Stimulated activated CD4-positive, alpha-beta T cell treated with anti-CD3 and anti-CD28 coated beads, Interleukin-12 subunit alpha, Interleukin-12 subunit beta, amount 100 ng/mL, for 24 hours (primary cell): ENCODE measurements at places on chromosomes 6 and 20.

DNA sequence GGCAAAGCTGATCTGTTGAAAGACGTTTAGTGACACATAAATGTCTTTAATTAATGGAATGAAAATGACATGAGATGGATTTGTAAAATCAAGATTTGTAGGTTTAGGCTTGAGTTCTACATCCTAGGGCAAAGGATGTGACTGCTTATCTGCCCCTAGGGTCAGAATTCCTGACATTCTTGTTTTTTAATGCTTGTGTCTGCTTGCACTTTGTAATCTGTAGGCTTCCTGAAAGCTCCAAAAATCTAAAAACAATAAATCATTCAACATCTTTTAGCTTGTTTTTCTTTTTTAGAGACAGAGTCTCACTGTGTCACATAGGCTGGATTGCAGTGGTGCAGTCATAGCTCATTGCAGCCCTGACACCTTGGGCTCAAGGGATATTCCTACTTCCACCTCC is 107.9 kb upstream of the MLIP start:
- no peak for DNase-seq

GRCh38 chr6:159594750-159595117 is 98.3 kb downstream of the SOD2 start:
- DNase-seq, result no peak

DNA sequence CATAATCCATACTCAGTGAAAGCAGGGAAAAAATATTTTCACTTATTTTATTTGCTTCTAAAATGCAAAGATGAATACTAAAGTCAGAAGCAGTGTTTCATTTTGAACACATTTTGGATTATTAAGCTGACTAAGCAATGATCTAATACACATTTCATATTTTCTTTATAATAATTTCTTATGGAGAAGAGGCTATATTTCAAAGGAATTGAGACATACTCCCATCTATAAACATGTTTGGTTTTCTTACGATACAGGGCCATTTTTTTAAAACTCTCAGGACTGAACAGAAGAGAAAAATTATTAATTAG is 26.9 kb upstream of the VAPB start:
- no peak for DNase-seq

GRCh38 chr6:99350573-99350972 is 1.1 kb upstream of the FAXC start:
- no peak for DNase-seq

- no peak for DNase-seq
Observed at GRCh38 chr6:91860541-91861335, 1273.9 kb upstream of the MAP3K7 start.

DNA sequence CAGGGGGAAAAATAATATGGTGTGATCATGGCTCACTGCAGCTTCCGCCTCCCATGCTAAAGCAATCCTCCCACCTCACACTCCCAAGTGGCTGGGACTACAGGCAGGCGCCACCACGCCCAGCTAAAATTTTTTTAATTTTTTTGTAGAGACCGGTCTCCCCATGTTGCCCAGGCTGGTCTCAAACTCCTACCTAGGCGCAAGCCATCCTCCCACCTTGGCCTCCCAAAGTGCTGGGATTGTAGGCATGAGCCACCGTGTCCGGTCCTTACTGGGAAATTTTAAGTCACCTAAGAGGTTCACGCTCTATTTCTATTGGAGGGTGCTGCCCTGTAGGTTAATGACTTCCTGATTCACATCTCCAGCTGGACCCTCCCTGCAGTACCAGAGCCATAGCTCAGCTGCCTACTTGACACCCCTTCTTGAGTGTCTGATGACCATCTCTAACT is 626 bp upstream of the CDK5RAP1 start:
- no peak for DNase-seq

DNA sequence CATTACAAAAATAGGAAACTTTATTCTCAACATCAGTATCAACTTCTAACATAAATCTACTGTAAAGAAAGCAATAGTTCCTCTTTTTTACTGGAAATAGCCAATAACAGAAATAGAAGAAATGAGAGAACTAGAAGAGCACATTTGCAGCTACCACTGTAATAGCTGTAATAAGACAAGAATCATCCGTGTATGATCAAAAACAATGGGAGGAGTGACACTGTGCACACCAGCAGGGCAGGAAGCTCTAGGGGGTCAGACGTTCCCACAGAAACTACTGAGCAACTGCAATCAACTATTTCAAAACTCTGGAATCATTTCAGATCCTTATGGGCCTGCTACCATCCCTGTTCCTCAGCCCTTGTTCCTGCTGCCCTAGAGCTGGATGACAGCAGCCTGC is 43.7 kb downstream of the NINL start:
- DNase-seq, result no peak

- no peak for DNase-seq
Observed at GRCh38 chr6:122438975-122439374, 32.6 kb downstream of the SERINC1 start.

DNA sequence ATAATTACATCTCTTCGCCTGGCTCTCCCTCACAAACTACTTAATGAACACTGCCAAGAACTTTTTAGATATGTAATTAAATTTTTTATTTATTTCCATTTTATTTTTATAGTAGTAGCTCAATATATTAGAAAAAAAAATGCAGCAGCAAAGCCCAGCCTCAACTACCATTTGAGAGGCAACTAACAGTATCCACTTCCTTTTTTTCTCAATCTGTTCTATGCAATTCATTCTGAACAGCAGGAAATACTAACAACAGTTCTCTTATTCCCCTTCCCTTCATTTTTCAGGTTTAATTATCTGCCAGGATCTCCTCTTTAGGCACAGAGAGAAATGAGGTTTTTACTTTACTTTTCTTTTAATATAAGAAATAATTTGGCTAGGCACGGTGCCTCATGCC is 112.7 kb downstream of the ZNF217 start:
- DNase-seq, result no peak

DNA sequence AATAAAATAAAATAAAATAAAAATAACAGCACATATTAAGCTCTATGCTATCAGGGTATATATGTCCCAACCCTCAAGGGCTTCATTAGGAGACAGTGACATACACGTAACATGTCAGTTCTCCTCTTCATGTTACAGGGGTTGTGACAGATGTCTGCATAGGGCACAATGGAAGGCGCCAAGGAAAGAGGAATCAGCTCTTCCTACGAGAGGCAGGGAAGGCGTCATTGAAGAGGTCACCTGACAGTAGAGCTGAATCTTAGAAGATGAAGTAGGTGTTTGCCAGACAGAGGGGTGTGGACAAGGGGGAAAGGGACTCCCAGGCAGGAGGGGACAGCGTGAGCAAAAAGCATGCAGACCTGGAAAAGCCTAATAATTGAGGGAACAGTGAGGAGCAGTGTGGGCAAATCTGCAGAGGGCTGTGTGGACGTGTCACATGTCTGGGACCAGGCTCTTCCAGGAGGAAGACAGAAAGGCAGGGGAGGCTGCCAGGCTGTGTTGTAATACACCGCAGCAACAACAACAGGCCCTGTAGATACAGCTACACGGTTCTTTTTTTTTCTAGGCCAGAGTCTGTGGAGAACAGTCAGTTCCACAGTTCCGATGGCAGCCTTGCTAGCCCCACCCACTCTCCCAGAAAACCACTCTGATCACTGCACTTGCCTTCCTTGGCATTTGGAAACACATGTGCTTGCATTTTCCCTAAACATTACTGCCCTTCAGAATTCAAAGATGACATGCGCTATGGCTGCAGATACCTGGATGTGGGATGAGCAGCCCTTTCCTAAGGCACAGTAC is 2.5 kb upstream of the FKBP5 start:
- no peak for DNase-seq

DNA sequence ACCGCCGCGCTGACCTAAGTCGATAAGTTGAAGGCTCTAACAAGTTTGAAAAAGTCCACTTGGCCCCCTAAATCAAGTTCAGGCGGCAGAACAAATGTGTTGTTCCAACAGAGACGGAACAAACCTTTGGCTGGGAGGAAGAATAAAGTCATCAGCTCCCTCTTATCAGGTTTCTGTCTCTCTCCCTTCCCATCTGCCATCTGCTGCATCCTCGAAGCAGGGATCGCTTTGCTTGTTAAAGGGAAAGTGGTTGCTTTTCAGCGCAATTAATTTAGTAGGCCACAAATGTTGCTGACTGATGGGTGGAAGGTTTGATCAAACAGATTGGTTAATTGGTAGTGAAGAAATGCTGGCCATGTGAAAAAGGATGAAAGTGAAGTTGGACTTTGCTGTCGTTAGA is 64.3 kb downstream of the CDH4 start:
- no peak for DNase-seq

GRCh38 chr20:25230166-25230831 is 17.6 kb upstream of the PYGB start:
- no peak for DNase-seq

- no peak for DNase-seq
Observed at GRCh38 chr6:107714104-107714503, 110.0 kb downstream of the SCML4 start.

GRCh38 chr6:52507557-52508260 is 69.2 kb downstream of the TRAM2 start:
- no peak for DNase-seq

DNA sequence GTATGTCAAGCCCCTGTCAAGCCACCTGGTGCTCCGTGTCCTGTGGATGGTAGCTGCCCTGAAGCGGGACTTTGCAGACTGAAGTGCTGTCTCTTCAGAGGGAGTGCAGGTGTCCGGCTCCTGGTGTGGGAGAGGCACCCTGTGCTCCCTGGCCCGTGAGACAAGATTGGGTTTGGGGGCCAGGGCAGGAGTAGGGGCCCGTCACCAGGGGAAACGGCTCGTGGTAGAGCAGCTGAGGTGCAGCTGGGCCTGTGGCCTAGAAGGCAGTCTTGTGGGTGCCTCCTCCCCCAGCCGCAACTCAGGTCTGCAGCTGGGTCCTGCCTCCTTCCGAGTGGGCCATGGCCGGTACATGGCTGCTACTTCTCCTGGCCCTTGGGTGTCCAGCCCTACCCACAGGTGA is at the start of gene PTCRA:
PTCRA (plus strand) TSS at position 322 of the 400 bp plus-strand sequence; CDS start at position 339, 17 bp downstream.
- DNase-seq, result no peak

GRCh38 chr6:157455731-157456523 is 74.9 kb downstream of the ZDHHC14 start:
- DNase-seq, result no peak

DNA sequence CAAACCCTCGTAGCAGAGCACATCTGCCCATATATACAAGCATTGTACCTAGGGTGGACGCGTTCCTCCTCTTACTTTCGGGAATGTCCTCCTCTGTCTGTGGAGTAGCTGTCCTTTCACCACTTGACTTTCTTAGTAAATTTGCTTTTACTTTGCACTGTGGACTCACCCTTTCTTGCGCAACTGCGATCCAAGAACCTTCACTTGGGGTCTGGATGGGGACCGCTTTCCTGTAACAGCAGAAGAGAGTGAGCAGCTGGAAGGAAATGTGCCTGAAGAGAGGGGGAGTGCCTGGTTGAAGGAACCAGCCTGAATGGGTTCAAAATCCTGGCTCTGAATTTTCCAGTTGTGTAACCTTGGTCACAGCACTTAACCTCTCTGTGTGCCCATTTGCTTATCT is 40.1 kb upstream of the PMEPA1 start:
- no peak for DNase-seq

DNA sequence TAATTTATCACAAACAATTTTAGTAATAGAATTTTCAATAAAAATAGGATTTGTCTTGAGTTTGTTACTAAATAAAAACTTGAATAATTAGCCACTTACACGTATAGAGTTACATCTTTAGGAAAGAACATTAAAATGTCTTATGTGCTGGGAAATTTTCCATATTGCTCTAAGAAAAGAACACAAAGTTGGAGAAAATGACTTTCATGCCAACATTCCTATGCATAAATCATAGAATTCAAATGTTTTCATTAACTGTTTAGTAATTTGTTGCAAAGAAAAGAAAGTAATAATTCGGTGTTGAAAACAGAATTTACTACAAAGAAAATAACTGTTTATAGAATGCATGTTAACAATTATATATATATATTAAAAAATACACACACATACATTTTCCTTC is 4.7 kb upstream of the TBC1D32 start:
- DNase-seq, result no peak

GRCh38 chr6:69280858-69281257 is 516.0 kb downstream of the LMBRD1 start:
- no peak for DNase-seq

DNA sequence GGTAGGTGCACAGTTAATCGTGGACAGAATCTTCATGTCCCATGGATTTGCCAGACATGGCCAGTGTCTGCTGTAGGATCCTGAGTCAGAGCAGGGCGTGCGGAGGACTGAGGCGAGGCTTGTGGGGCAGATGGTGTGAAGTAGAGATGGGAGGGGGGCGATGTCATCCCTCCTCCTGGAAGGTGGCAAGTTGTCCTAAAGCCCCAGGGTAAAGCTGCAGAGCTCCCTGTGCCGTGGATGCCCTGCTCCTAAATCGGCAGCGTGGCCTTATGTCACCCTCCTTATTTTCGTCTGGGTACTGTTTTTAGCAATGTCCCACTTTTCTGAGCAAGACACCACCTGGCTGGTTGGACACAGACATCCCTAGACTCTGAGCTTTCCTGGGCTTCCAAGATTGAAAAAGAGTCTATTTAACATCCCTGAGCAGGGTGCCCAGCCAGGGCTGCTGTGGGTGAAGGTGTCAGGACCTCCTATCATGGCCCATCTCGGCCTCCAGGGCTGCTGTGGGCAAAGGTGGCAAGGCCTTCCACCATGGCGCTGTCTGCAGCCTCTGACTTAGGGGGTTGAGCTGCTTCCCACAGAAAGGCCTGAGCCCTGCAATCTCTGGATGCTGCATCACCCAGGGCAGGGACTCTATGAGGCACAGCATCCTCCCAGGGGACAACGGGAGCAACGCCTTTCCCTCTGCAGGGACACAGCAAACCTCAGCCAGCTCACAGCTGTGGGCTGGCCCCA is 145.4 kb downstream of the TTLL2 start:
- DNase-seq, result no peak

DNA sequence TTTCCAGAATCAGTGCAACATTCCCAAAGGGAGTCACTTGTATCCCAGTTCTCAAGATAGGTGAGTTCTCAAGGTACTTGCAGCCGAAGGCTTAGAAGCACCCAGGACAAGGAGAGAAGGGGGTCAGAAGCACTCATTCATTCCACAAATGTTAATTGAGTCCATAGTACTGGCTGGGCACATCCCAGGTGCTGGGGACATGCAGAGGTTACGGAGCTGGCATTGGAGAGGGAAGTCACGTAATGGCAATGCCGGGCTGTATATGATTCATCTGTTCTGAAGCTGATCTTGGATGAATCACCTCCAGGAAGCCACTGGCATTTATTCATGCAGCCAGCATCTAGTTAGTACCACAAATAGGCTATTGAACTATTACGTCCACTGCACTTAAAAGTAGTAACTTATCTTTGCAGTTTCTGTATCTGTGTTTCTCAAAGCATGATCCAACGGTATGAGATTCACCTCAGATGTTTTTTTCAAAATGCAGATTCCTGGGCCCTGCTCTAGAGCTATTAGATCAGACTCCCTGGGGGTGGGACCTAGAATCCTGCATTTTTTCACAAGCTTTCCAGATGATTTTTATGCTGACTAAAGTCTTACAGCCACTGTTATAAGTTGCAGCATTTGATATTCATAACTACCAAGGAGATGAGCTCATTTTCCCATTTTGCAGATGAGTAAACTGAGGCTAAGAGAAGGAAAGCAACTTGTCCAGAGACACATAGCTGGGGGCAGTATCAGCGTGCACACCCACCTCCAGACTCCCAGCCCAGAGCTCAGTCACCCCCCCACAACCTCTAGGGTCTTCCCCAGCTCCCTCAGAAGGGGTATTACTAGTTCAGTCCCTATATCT is 44.1 kb upstream of the ID1 start:
- no peak for DNase-seq

GRCh38 chr6:34652263-34652662 is 44.3 kb downstream of the ILRUN start:
- no peak for DNase-seq
